Lower lobe of right lung (tissue), 2 donors: ENCODE measurements at places on chromosomes 2 and 18.

DNA sequence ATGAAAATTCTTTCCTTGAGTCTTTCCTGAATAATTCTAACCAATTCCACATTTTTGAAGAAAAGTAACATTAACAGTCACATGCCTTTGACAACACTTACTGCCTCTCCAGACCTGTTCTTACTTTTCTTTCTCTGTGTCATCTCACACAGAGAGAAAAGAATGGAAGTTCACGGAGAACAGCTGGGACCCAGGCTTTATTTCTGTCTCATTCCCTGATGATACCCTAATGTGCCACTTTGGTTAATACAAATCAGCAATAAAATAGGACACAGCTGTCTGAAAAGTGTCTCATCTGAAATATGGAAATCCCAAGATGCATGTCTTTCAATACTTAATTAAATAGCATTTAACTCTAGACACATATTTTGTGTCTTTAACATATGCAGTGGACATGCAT lies 42.1 kb upstream of the RAB27B start:
- DNase-seq: no peak

DNA sequence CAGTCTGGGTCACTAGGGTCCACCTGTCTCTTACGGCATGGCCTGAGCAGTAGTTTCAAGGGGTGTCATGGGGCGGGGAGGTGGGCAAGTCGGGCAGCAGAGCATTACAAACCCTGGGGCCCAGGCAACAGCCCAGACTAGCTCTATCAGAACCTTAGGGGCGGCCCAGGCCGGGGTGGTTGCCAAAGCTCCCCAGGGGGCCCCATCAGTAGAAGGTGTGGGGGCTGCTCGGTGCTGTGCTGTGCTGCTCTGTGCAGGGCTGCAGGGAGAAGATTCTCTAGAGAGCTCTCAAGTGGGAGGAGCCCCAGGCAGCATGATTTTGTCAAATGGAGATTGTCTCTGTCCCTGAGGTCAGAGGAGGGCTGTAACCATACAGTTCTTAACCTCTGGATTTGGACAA lies 36.4 kb upstream of the SLC14A1 start:
- no peak for DNase-seq

DNA sequence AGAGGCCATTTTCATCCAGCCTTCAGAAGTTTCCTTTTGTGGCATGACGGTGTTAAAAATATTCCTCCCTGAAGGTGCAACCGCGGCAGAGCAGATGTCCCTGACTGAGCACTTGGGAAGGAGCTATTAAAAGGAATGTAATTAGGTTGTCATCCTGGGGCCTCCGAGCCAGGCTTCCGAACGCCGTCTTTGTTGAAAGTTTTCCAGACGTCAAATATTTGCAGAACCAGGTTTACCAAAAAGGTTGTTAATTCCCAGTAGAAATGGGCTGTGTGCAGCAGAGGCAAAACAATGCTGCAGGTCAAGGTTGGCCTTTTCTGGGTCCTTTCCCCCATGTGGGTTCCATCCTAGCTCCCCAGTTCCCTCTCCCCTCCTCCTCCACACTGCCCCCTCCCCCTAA lies 110.0 kb upstream of the STPG4 start:
- no peak for DNase-seq

DNA sequence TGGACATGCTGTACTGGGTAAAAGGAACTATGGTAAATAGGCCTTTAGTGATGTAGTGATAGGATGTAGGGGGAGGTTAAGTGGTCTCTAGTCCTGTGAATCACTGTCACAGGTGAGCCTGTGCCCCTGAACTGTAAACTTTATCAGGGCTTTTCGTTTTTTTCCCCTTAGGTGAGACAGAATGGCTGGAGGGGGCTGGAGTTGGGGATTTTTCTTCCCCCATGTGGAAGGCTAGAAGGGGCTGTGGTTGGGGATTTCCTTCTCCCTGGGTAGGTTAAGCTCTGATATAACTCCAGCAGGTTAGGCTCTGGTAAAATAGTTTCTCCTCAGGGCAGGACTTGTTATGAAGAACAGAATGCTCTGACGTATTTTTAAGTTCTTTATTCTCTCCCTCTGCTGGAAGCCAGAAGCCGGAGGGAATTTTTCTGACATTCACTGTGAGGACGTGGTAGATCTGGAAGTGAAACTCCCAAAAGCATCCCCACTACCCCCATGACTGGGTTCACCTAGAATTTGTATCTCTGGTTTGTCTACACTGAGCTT lies 28.5 kb downstream of the PIKFYVE start:
- DNase-seq: no peak

DNA sequence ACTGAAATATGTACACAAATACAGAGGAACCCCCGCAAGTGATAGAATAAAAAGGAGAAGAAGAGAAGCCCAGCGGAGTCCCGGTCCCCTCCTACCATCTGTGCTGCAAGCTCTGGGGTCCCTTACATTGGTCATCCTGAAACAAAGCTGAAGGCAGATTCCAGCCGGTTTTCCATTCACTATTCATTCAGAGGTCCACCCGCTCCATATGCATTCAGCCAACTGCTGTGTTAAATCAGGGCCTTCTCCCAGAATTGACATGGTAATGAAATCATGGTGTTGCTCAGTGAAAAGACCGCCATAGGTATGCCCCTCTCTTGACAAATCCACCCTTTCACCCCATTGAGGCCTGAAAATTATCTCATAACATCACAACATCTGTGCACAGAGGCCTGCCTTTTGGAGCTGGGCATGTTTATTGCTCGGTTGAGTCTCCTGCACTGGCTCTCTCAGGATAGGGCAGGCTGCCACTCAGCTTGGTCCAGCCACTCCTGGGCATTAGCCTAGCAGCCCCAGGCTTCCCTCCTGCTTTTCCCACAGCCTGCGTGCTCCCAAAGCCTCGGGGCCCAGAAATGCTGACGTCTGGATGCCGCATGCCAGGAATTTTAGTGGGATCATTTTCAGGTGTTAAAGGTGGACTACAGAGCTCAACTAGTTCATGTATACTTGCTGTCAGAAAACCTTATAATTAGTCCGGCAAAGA lies 39.3 kb upstream of the ID2 start:
- DNase-seq: peak; percentile 14

DNA sequence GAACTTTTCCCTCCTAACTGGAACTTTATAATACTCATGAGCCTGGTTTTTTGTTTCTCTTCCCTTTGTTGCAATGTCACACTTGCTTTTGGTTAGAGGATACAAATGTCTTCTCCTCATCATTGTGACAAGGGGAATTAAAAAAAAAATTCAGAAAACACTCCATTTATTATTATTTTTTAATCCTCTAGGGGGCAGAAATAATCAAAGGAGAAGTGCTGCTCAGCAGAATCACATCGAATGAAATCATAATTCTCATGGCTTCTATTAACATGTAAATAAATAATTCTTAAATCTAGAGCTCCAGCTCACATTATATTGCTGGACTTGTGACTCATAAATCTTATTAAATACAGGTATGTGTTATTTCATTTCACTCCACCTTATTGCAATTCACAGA lies 273.8 kb downstream of the TRIB2 start:
- no peak for DNase-seq

- no peak for DNase-seq
Measured at GRCh38 chr2:119482481-119483394, 41.5 kb downstream of the SCTR start.

DNA sequence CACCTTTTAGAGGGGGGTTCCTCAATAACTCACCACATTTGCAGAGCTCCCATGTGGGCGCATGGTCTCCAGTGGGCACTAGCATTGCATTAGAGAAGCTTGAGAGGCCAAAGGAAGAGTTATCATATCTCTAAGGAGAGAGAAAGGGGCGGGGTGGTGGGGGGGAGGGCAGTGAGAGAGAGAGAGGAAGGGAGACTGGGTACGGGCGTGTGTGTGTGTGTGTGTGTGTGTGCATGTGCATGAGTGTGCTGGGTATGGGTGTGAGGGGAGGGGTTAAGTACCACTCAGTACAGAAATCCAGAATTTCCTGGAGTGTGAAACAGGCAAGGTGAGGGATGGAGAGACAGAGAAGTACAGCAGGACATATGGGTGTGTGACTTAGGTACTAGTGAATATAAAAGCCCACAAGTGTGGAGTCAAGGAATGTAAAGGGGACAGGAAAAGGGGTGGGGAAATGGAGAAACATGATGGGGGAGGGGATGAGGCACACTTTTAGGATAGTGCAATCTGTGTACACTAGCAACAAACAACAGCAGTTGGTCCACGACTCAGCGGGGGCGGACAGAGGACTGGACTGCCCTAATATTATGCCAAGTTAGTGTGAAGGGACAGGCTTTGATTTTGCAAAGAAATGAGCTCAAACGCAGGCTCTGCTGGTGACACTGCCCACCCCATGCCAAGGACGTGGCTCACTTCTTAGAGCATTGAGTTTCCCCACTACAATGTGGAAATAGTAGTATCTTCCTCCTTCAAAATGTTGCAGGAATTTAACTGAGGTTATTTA lies 91.3 kb downstream of the SPRED2 start:
- DNase-seq: no peak

DNA sequence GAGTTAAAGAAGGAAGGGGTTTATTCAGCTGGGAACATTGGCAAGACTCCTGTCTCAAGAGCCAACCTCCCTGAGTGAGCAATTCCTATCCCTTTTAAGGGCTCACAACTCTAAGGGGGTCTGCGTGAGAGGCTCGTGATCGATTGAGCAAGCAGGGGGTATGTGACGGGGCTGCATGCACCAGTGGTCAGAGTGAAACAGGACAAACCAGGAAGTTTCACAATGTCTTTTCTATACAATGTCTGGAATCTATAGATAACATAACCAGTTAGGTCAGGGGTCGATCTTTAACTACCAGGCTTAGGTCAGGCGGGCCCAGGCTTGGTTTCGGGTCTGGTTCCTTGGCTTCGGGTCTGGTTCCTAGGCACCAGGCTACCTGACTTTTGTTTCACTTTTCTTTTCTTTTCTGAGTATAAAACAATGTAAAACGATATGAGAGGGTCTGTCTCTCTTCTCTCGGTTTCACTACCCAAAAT lies 30.1 kb upstream of the LIPG start:
- DNase-seq: no peak

GRCh38 chr2:30031184-30031583 lies 109.8 kb upstream of the ALK start:
- DNase-seq: no peak

DNA sequence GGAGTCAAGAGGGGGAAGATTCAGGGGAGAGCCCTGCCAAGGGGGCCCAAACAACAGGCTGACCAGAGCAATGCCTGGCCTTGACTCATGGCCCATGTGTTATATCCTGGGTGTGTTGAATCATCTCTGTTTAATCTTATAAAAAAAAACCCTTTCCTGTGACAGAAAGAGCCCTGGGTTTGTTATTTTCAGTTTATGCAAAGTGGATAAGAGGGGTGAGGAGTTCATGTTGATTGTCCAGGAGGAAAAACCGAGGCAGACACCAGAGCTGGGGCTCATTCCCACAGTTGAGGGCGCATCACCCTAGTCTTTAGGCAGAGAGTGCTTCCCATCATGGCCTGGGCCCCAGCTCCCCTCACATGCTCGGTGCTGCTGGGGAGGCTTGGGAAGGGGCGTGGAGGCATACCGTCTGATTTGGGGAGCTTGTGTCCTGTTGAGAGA lies 30.9 kb upstream of the IL37 start:
- DNase-seq: no peak

DNA sequence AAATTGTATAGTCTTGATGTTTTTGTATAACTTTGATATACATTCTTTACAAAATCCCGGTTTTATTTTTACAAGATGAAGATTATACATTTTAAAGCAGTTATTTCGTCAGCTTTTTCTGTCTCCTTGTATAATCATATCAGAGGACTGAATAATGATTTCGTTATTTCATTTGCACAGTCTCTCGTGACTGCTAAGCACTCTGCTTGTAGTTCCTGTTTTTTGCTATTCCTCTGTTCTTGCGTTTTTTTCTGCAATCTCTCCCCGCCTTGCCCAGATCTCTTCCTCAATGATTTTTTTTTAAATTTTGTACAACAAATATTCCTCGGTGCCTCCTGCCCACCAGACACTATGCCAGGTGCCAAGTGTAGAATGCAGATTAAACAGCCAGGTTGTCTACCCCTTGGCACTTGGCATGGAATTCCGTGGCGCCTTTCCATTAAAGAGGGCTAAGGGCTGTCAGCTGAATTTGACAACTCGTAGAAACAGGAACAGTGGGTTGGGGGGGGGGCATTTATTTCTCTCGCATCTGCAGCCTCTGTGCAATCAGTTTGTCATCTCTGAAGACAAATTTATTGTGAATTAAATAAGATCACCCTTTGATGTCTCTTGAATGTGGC lies 69.6 kb downstream of the KLHL29 start:
- no peak for DNase-seq

DNA sequence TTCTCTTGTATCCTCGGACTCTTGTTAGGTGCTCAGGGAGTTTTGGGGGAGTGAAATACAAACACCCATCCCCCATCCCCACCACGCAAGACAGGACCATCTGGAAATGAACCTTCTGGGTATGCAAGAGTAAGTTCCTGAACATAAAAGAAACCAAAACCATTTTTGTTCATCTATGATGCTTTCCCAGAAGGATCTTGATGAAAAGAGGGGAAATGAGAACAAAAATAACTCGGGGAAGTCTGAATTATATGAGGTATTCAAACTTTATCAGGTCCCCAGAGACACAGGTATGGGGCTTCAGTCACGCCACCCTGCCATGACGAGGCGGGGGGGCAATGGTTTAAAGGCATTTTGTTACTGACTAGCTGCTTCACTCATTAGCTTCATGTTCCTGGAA lies 68.6 kb upstream of the DNMT3A start:
- DNase-seq: no peak
